NCI-H187 treated with DMSO at 0.1 percent for 48 hours (cell line): ENCODE measurements at places on chromosomes 12 and 14.

- DNase-seq: no peak
These were observed 126.0 kb downstream of the BTG1 start for GRCh38 chr12:92019491-92020277.

- DNase-seq: no peak
These were observed 114.4 kb upstream of the TMEM233 start for GRCh38 chr12:119479121-119479561.

GRCh38 chr12:125092872-125093680 is 27.8 kb downstream of the AACS start:
- DNase-seq: no peak

DNA sequence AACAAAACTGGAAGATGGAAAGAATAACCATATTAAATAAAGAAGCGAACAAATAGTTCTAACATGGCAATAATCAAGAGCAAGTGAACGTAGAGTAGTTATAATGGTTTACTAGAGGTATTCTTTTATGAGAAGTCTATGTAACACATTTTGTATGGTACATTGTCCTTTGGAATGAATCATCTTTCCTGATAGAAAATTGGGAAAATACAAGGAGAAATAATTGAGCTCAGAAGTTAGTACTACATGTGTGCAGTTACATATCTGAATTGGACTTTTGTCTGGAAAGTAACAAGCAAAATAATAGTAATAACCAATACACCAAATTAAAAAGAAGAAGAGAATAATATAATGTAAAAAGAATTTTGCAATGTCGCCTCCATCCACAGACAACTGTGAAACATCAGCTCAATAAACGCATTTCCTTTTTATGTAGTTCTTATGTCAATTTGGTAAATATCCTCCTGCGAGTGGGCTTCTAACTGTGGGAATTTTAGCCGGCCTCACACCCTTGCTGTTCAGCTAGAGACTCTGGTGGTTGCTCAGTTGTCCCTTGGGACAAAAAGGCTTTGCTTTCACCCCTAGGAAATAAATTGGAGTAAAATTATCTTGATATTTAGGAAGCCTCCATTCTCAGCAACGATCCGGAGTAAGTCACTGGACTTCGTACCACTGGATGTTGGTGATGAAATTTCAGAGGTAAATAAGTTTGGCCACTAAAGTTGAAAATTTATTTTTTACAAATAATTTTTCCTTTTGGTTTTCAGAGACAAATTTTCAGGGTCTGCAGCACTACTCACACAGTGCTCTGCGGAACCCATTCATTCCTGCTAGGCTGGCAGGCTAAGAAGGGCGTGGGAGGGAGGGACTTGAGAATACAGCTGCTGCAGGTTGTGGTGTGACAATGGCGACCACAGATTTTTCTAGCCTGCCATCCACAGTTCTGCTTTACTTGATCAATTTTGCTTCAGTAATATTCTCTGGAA is 1.1 kb upstream of the TUBA1A start:
- peak; percentile 75 for DNase-seq
